ENCODE measurements at places on chromosomes 7 and 10.

GRCh38 chr7:39324139-39324760 is 242.0 kb upstream of the YAE1 start:
- no peak for DNase-seq

- no peak for DNase-seq
These were observed 31.5 kb downstream of the TMEM248 start for GRCh38 chr7:66952343-66953043.

- no peak for DNase-seq
These were observed 102.8 kb upstream of the NUPR2 start for GRCh38 chr7:56219017-56219416.

DNA sequence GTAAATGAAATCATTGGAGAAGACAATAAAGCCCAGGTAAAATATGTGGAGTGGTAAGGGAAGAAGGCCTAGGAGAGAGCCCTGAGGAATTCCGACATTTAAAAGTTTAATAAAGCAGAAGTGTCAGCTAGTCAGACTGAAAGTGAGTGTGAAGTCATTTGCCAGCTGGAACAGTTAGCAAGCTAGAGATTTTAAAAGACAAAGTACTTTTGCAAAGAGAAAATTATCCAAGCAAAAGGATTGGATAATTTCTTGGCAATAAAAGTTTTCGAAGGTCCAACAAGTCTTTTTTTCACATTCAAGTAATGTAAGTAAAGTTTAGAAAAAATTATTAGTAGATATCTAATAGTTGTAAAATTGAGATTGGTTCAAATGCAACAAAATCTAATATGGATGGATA is 27.1 kb upstream of the SEMA3C start:
- DNase-seq, result peak; percentile 45

GRCh38 chr7:76352193-76352592 is 6.6 kb downstream of the YWHAG start:
- DNase-seq, result peak; percentile 32

GRCh38 chr7:42475082-42475481 is 238.1 kb upstream of the GLI3 start:
- no peak for DNase-seq

DNA sequence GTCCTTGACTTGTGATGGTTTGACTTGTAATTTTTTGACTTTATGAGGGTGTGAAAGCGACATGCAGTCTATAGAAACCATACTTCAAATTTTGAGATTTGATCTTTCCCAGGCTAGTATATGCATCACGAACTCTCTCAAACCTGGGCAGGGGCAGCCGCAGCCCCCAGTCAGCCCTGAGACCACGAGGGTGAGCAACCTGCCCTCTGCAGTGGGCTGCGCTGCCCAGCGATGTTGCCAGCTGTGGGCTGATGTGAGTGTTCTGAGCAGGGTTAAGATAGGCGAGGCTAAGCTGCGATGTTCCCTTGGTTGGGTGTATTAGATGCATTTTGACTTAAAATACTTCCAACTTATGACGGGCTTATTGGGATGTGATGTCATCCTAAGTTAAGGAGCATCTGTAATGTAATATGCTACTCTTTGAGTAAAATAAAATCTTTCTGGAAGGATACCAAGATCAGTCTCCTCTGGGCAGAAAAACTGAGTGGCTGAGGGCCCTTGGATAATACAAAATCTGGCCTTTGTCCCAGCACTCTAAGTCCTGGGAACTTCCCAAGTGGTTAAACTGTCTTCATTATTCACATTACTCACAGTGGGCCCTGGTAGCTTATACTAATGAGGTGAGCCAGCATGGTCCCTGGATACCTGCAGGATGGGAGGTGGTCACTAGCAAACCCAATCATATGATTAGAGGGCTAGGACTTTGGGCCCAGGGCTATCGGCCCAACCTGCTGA is 28.4 kb upstream of the CNPY1 start:
- no peak for DNase-seq

DNA sequence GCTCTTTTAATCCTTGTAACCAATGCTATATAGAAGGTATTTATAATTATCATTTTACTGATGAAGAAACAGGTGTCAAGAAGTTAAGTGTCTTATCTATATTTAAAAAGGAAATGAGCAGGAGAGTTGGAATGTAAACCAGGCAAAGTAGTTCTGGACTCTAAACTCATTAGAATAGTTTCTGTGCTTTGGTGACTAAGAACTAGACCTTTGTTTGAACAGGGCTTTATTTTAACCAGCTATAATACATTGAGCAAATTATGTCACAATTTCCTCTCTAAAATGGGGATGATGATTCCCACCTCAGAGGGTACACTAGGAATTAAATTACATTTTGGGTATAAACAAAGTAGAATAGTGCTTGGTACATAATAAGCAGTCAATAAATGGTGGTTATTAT is 236.0 kb downstream of the MAGI2 start:
- no peak for DNase-seq

- peak; percentile 32 for DNase-seq
These were observed 1.0 kb downstream of the GNB2 start for GRCh38 chr7:100674411-100675104.
